G401 (cell line): ENCODE measurements at places on chromosomes 5 and 9. TPM values are rescaled to one million over a fixed set of nuclear protein-coding genes. Genes with fewer than 3 reads are reported as not detected.

The RETREG1 gene
- total RNA-seq, result not detected in 2 replicates

The TSPAN17 gene
- 91.3 and 96.3 TPM in 2 replicates for total RNA-seq

The FST gene
- total RNA-seq, result not detected in 2 replicates

The SLC36A3 gene
- total RNA-seq, result not detected in 2 replicates

The CWC27 gene
- 13.2 and 15.4 TPM in 2 replicates for total RNA-seq

The ZNF367 gene
- 8.6 and 10.7 TPM in 2 replicates for total RNA-seq

The CHSY3 gene
- total RNA-seq, result 0.06 TPM in 1 of 2 replicates, not detected in the other

The NUTM2F gene
- total RNA-seq, result not detected in 2 replicates

The ANKRD20A1 gene
- total RNA-seq, result 0.41 TPM in 1 of 2 replicates, not detected in the other

The SHISAL2B gene
- 4.9 and 5.1 TPM in 2 replicates for total RNA-seq

The ADAMTS12 gene
- not detected in 2 replicates for total RNA-seq

The PPP1R26 gene
- total RNA-seq, result 13.7 and 17.9 TPM in 2 replicates

The TMEM174 gene
- total RNA-seq, result not detected in 2 replicates

The GGTA1 gene
- not detected in 2 replicates for total RNA-seq

The SHOC1 gene
- not detected in 2 replicates for total RNA-seq

The NKD2 gene
- 2.1 and 6.0 TPM in 2 replicates for total RNA-seq

The SMIM33 gene
- not detected in 2 replicates for total RNA-seq

The CCNO gene
- 0.74 and 3.8 TPM in 2 replicates for total RNA-seq

The PCDHB8 gene
- total RNA-seq, result 0.10 TPM in 1 of 2 replicates, not detected in the other

The CDC20B gene
- total RNA-seq, result not detected in 2 replicates

The AQP7 gene
- total RNA-seq, result 0.17 TPM in 1 of 2 replicates, not detected in the other

The GMCL2 gene
- total RNA-seq, result 0.03 TPM in 1 of 2 replicates, not detected in the other

The FOXD4 gene
- total RNA-seq, result not detected in 2 replicates

The TAS2R1 gene
- not detected in 2 replicates for total RNA-seq
